ENCODE measurements at places on chromosomes 2 and 18. TPM values are rescaled to one million over a fixed set of nuclear protein-coding genes. Genes with fewer than 3 reads are reported as not detected.

CENPA gene
- polyA plus RNA-seq = not detected

SLC14A1 gene
- 3.5 TPM for polyA plus RNA-seq

CFAP221 gene
- polyA plus RNA-seq = not detected

CLIP4 gene
- polyA plus RNA-seq = 13.3 TPM

C2orf80 gene
- not detected for polyA plus RNA-seq

FBXO15 gene
- 0.90 TPM for polyA plus RNA-seq

PRKAG3 gene
- not detected for polyA plus RNA-seq

ALPP gene
- not detected for polyA plus RNA-seq

GKN1 gene
- polyA plus RNA-seq = not detected

MRPL53 gene
- 144 TPM for polyA plus RNA-seq

MARCHF4 gene
- not detected for polyA plus RNA-seq

PDE11A gene
- polyA plus RNA-seq = not detected

CRYGD gene
- not detected for polyA plus RNA-seq

ICOS gene
- 0.29 TPM for polyA plus RNA-seq

APCDD1 gene
- polyA plus RNA-seq = not detected
